ENCODE measurements at places on chromosomes 2 and 18.
A peak's percentile ranks its signal among the peaks of the same experiment; 100 is the strongest.

DNA sequence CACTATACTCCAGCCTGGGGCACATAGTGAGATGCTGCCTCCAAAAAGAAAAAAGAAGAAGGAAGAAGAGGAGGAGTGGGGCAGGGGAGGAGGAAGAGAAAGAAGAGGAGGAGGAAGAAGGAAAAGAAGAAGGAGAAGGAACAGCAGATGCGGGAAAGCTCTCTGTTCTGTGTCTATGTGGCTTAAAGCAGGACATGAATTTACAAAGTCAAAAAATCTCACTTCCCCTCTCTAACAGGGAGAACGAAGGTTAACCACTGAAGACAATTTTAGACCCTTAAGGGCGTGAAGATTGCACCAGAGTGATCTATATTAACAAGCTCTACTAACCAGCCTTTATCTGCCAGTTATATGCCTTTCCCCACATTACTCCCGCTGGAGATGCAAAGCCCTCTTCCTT is 258.9 kb downstream of the METTL4 start:
- DNase-seq: no peak

- no peak for DNase-seq
Measured at GRCh38 chr2:156379071-156379470, 46.5 kb upstream of the NR4A2 start.

DNA sequence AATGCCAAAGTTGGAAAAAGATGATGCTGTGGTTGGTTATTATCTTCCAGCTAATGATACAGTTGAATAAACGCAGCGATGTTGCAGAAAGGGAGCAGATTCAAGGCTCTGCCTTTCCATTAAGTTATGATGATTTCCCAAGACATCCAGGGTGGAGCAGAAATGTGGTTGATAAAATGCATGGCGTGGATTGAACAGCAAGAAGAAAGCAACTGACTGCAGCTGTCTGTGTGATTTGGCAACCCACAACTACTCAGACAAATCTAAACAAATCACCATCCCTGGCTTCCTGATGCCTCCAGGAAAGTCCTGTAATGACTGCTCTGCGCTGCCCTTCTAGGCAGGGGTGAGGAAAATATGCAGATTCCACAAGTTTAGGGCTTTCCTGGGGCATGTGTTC is 166.3 kb downstream of the NRP2 start:
- DNase-seq: no peak

DNA sequence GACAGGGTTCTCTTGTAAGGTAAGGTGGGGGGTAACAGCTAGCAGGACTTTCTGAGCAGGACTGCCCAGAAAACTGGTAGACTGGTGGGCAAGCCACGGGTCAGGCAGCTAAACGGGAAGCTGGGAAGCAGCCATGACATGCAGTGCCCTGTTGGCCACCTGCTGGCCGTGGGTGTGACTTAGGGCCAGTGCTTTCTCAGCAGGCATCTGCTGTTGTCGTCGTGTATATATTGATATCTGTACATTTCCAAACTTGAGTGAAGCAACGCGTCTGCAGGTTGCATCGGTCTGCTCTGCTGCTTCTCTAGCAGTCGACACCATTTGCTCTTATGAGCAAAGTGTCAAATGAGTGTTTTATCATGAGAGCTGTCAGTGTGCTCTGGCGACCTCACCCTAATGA is 31.0 kb downstream of the COA5 start:
- no peak for DNase-seq

- DNase-seq: no peak
Measured at GRCh38 chr2:179954026-179954425, 53.1 kb downstream of the CWC22 start.

DNA sequence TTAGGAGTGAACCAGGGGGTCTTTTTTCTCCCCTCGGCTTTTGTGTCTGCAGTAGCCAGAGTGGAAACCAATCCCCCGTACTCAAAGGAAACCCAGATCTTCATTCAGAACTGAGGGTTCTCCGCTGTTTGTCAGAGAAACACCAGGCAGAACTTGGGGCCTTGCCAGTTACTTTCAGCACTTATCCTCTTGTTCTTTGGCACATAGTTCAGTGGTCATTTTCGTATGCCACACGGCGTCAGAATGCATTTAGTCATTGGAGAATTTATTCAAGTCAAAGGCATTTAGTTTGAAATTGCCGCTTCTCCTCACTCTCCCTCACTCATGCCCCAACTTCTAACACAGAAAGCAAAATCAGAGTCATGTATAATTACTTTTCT is 102.9 kb downstream of the CABLES1 start:
- DNase-seq: no peak

DNA sequence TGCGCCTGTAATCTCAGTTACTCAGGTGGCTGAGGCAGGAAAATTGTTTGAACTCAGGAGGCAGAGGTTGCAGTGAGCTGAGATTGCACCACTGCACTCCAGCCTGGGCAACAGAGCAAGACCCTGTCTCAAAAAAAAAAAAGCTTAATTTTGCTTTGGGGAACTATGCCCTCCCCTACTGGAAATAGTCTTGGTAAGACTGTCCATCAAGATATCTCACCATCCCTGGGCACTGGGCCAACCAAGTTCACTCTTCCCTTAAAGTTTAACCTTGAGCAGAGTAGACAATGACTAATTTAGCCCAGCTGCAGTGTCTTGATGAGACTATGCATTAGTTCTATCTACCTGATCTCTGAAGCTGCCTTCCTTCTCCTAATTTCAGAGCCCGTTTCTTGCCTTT is 44.7 kb downstream of the ASXL2 start:
- DNase-seq: no peak

GRCh38 chr2:39506215-39506614 is 69.1 kb upstream of the MAP4K3 start:
- no peak for DNase-seq

DNA sequence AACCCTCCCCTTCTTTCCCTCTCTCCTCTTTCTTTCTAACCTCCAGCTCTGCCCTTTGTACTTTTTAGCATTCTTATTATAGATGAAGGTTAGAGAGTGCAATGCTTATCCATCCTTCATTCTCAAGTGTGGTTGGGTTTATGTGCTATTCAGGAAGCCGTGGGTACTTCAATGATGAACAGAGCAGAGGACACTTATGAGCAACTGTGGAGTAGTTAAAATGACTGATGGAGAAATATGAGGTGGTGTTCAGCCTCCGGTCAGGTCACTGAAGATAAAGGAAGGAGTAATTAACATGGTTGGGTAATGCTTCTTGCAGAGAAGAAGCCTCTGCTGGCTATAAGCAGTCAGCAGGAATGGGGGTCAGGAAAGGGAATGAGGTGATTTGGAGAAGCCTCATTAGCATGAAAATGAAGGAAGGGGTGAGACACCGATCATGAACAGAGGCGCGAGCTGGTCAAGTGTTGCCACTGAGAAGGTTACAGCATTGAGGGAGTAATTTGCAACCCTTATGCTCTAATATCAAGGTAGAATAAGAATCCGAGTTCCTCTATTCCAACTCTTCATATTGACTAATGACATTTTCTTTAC is 174.7 kb downstream of the LPIN1 start:
- no peak for DNase-seq

- no peak for DNase-seq
Measured at GRCh38 chr18:8673256-8674209, 31.8 kb upstream of the MTCL1 start.

DNA sequence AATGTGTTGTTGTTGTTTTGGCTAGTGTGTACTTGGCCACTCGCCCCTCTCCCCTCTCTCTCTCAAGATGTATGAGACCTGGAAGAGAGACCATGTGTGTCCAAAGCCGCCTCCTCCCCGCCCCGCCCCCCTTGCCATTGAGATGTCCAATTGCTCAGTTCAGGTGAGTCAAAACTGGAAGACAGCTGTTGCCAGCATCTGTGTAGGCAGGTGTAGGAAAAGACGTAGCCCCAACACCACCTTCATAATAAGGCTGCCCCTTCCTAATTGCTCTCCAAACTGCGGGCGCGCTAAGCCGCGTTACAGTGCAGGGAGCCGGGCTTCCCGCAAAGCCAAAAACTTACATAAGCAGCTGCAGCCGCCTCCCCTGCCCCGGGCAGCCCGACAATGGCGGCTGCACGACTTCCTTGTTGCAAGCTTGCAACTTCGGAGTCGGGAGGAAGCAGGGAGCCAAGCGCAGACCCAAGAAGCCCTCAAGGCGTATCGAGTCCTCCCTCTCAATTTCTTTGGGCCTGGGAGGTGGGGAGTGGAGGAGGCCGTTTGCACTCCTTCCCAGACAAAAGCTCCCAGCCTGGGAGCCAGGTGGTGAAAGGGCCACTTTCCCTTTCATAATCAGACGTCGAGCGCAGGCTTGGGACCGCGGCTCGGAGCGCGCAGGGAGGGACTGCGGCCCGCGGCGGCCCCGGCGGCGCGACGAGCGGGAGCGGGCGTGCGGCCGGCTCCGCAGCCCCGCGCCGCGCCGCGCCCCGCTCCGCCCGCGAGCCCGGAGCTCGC is 882 bp downstream of the ZBTB14 start:
- DNase-seq: peak; percentile 56

- no peak for DNase-seq
Measured at GRCh38 chr2:158317642-158318041, 138.9 kb downstream of the CCDC148 start.

DNA sequence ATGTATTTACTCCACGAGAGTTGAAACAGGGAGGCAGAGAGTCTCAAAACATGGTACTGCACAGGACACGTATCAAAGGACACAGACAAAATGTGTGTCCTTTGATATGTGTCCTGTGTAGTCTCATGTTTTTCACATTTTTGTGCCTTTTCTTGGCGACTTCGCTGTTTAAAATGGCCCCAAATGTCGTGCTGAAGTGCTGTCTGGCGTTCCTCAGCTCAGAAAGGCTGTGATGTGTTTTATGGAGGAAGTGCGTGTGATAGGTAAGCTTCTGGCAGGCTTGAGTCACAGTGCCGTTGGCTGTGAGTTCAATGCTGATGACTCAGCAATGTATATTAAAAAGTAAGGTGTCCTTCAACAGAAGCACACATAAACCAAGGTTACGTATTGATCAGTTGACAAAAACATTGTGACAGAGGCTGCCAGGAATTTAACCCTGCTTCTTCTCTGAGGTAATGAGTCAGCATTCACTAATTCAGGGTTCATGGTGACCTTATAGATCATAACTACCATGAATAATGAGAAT is 78.2 kb downstream of the DYSF start:
- DNase-seq: no peak

GRCh38 chr18:34976123-34976522 is 65.1 kb upstream of the MAPRE2 start:
- no peak for DNase-seq

DNA sequence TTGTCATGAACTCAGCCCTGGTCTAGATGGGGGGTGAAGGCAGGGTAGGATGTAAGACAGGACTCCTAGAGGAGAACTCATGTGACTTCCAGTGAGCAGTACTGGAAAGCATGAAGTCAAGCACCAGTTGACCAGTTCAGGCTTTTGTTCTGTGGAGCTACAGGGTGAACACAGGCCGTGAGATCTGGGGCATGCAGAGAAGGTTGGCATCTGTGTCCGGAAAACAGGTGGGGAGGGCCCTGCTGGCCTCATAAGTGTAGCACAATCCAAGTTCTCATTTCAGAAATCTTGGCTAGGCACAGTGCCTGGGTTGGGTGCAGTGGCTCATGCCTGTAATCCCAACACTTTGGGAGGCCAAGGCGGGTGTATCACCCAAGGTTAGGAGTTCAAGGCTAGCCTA is 50.9 kb upstream of the SPATS2L start:
- no peak for DNase-seq

DNA sequence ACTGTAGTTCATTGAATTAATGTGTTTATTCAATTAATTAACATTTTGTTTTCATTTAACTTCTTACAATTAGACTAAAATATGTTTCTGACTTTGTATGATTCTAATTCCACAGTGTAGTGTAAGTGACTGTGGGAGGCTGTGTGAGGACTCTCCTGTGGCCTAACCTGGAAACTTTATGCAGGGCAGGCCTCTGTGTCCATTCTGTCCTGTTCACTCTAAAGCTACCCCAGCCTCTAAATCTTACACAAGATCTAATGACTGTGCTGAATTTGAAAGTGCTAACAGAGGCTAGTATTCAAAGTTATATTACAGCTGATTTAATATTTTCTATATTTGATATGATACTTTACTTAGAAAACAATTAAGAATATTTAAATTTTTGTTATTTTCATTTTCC is 270.5 kb upstream of the CDH19 start:
- DNase-seq: no peak

GRCh38 chr2:102141011-102141943 is 1.3 kb upstream of the IL1R1 start:
- DNase-seq: no peak

Data from CD4-positive, alpha-beta T cell treated with Interleukin-2 at 100 ng/mL for 4 hours (primary cell).